ENCODE measurements at places on chromosomes 12 and 14.

DNA sequence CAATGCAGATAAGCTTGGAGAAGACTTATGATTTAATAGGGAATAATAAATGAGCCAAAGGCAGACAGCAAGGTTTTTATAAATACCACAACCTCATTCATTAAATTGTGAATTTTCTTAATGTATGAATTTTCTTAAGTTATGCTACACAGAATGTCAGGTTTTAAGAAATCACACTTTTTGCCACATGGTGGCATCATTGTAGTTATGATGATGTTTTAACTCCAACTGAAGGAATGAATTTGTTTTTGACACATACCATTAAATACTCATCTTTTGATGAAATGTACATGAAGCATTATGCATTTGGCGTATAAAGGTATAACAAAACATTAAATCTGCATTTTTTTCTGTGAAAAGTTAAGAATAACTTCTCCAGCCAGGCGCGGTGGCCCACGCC, 524.1 kb upstream of the FBXO33 start:
- DNase-seq = no peak

DNA sequence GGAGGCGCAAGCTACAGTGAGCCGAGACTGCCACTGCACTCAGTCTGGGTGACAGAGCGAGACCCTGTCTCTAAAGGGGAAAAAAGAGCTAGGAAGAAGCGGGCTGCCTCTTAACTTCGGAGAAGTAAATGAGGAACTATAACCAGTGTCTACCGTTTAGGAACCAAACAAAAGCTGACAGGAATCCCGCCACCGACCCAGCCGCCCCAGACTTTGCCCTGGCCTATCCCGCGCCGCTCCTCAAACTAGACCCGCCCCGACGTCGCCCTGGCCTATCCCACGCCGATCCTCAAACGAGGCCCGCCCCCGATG, 568 bp upstream of the SIVA1 start:
- no peak for DNase-seq

GRCh38 chr14:99260587-99261551, 11.1 kb downstream of the BCL11B start:
- no peak for DNase-seq

DNA sequence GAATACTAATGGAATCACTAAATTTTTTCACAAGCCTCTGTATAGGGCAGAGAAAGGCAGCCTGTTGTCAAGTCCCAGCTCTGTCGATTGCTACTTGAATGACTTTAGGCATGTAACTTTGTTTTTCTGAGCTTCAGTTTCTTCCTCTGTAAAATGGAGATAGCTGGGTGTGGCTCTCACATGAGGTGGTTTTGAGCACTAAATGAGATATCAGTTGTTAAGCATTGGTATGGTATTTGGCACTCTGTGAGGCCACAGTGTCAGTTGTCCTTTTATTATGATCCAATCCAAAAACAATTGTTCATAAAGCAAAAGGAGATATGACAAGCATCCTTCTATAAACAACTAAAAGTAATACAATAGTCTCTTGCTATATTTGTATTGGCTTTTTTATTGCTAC, 120.6 kb downstream of the DUSP6 start:
- DNase-seq = no peak

DNA sequence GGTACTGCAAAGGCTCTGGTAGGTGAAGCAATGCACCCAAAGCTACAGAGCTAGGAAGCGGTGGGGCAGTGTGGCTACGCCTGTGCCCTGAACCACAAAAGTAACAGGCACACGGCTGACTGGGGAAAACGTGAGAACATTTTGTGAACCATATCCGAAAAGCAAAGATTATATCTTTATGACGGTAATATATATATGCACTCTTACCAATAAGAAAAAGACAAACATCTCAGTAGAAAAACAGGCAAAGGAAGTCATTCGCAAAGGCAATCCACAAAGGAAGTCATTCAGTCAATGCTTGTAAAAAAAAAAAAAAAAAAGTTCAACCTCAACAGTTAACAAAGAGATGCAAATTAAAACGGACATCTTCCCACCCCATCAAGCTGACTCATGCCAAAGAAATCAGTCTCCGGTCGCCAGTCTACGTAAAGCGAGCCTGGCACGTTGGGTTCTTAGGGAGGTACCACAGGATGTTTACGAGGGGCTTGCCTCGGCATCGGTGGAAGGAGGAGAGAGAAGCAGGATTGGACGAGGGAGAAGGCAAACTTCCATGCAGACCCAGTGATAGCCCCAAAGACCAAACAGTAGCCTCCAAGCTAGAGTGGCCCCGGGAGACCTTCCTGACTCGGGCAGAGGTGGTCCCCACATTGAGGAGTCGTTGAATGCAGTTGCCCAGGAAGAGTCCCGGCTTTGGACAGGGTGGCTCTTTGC, 39.4 kb upstream of the PPP2R5C start:
- no peak for DNase-seq

DNA sequence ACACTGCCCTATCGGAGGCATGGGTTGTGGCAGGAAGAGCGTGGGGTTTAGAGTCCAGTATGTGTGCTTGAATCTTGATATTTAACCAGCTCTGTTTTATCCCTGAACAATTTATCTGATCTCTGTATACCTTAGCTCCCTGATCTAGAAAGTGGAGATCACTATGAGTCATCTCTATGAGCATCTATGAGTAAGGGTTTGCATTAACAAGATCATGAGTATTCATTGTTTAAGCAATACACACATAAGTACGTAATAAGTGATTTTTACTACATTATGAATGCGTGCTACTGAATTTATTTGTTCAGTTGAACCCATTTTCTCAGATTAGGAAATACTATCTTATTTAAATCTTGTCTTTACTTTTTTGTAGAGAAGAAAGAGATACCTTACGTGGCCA, 49.4 kb downstream of the GPATCH2L start:
- peak; percentile 63 for DNase-seq
